ENCODE measurements at places on chromosomes 12 and 14. TPM values are rescaled to one million over a fixed set of nuclear protein-coding genes. Genes with fewer than 3 reads are reported as not detected.

The C12orf50 gene
- not detected for total RNA-seq

The USP30 gene
- total RNA-seq: 7.6 TPM

The FBRSL1 gene
- 12.0 TPM for total RNA-seq

The NXPH4 gene
- total RNA-seq: 1.4 TPM

The TCL1A gene
- not detected for total RNA-seq

The MANSC4 gene
- total RNA-seq: not detected

The CLEC1B gene
- not detected for total RNA-seq

The OTOGL gene
- 0.34 TPM for total RNA-seq

The TMEM179 gene
- total RNA-seq: not detected

The SERPINA5 gene
- total RNA-seq: 0.06 TPM

The GALNT9 gene
- 0.63 TPM for total RNA-seq

The IL26 gene
- total RNA-seq: not detected

The COX8C gene
- total RNA-seq: not detected

The GZMB gene
- total RNA-seq: not detected

DNA sequence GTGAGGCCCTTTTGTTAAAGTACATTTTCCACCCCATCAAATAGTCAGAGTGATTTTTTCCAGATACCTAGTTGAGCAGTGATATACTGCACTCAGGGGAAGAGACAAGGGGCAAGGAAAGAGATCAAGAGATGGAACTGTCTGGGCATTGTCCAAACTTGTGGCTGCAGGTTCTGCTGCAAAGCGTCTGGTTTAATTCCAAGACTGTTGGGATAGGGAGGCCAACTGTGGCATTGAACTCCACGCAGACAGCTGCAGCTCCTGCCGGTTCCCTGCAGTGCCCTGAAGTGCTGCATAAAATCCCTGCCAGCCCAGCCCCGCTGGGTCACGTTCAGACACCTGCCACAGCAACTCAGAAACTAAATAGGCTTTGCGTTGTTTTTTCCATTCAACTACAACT lies 30.5 kb downstream of the RPH3A start:
- no peak for DNase-seq

DNA sequence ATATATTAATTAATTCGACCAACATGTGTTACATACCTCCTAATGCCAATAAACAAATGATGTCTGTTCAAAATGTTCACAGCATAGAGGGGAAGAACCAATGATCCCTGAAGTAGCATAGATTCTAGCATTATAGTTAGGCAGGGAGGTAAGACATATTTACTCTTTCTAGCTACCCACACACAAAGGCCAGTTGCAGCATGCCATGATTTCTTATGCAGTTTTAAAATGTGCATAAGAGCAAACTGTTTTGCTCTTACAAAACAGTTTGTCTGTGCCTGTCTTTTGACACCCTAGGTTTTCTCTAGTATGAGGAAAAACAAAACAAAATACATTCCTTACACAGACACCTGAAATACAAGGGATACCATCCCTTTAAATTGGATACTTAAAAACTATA lies 61.9 kb downstream of the SLC16A7 start:
- no peak for DNase-seq

- DNase-seq: no peak
Observed at GRCh38 chr14:64824471-64824870, 55.2 kb downstream of the SPTB start.

DNA sequence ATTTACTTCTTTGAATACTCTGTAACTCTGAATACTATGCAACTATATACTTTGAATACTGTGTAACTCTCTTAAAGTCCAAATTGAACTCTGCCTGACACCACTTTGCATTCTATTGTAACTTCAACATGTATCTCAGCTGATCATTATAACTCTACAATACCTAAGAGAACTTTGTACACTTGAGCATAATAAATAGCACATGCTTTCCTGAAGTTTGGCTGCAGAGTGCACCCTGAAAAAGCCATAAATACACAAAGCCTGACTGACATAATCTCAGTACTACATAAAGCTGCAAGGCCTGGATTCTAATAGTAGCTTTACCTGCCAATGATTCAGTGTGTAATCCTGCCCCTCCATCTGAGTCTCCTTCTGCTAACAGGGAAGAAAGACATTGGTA lies 21.3 kb upstream of the COX16 start:
- no peak for DNase-seq

DNA sequence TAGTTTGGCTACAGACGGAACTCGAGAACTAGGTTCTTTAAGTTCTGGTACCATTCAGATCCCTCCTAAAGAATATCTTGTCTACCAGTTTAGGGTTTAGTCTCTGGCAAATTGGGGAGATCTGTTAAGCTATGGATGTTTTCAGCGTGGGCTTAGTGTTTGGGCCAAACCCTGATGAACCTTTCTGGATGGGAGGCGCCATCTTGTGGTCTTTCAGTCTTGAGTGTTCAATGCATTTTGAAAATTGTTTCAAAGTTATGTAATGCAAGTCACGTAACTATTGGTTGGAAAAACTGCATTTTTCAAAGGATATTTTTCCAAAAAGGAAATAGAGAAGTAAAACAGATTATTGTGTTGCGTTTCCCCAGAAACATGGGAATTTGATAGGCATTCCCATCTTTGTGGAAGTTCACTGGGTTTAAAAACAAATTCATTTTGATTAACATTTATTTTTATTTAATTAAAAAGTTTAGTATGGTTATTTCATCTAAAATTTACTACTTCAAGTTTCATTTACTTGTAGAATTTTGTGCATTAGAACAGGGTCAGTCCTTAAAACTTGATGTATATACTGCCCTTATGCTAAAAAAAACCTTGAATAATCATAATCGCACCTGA lies 169.0 kb downstream of the PRIMA1 start:
- DNase-seq: peak; percentile 43

GRCh38 chr12:44839785-44840184 lies 36.3 kb downstream of the NELL2 start:
- DNase-seq: no peak

DNA sequence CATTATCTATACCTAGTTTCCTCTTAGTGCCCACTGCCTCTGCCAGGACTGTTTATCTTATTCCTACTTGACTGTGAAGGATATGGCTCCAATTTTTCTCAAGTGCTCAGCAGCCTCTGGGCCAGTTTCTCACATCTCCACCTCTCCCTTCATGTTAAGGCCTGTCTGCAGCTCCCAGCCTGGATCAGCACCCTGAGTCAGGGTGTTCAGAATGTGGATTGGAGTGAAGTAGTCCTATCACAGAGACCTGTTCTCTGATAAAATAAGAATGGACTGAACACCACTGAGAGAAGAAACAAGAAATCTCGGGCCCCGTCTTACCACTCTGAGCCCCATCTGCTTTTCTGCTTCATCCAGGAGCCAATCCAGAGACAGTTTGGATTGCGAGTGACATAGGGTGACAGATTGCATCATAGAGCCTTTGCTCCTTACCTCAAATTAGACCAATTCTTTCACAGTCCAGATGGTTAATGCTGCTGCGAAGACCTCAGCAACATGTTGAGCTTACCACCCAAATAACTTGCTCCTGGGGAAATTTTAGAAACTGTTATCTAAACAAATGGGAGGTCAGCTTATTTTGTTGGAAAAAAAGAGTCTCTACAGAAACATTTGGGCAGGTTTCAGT lies 473.1 kb downstream of the PDZRN4 start:
- no peak for DNase-seq

GRCh38 chr14:23177181-23177580 lies 6.3 kb downstream of the SLC7A8 start:
- DNase-seq: no peak

DNA sequence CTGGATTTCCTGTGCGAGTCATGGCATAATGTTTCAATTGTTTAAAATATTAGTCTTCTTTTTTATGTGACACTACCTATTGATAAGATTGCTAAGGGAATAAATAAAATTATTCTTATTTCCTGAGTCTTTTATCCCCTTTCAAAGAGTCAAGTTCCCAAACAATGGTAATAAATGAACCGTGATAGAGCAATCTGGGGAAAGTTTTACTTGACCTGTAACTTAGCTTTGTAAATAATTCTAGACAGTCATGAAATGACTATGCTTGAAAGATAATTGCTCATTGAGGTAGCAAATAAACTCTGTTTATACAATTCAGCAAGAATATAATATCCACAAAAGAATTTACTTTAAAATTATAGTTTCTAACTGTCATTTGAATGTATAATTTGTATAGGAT lies 82.1 kb downstream of the TSPAN8 start:
- DNase-seq: no peak

DNA sequence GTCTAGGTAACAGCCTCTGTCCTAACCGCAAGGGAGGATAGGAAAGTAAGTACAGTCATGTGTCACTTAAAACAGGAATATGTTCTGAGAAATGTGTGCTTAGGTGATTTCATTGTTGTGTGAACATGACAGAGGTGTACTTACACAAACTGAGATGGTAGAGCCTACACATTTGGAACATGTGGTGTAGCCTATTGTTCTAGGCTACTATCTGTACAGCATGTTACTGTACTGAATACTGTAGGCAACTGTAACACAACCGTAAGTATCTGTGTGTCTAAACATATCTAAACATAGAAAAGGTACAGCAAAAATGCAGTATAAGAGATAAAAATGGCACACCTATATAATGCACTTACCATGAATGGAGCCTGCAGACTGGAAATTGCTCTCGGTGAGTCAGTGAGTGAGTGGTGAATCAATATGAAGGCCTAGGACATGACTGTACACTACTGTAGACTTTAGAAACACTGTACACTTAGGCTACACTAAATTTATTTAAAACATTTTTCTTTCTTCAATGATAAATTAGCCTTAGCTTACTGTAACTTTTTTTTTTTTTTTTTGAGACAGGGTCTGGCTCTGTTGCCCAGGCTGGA lies 13.2 kb upstream of the MDM2 start:
- DNase-seq: peak; percentile 72

GRCh38 chr12:32891526-32891925 lies 5.1 kb downstream of the PKP2 start:
- DNase-seq: no peak

Data from LHCN-M2 (cell line).